Stimulated activated CD8-positive, alpha-beta memory T cell treated with anti-CD3 and anti-CD28 coated beads, Interleukin-12 subunit alpha, Interleukin-12 subunit beta, amount 100 ng/mL, for 1 hour (primary cell): ENCODE measurements at places on chromosomes 7 and 10.

DNA sequence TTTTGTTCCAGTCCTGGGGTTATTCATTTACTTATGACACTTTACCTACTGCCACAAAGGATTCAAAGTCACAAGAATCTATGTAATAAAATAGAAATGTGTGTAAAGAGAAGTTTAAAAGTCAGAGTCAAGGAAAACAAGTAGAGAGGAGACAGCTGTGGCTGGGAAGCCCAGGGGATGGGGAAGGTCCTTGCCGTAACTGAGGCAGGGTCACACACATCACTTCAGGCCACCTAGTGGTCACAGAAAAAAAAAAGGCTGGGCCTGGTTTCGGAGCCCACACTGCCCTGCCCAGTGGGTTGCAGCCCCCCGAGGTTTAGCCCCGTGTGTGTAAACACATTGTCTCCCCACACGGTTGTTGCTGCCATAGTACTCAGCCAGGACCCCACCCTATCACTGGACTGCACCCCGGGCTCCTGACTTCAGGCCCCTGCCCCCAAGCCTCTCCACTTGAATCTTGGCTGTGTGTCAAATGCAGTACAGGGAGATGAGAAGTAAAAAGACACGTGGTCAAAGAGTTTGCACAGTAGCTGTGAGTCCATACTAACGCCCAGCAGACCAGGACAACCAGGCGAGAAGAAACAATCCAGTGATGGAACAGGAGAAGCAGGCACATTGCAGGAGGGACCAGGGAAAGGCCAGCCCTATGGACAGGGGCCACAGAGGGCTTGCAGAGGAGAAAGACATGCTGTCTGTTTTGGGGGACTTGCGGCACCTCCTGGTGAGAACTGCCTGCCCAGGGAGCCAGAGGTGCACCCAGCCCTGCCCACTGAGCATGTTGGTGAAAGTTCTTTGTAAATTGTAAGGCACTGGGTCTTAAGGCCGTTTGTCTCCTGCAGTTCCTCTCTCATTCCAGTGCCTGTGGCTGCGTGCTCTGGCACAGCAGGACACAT lies 91.4 kb upstream of the MACROH2A2 start:
- DNase-seq = no peak

DNA sequence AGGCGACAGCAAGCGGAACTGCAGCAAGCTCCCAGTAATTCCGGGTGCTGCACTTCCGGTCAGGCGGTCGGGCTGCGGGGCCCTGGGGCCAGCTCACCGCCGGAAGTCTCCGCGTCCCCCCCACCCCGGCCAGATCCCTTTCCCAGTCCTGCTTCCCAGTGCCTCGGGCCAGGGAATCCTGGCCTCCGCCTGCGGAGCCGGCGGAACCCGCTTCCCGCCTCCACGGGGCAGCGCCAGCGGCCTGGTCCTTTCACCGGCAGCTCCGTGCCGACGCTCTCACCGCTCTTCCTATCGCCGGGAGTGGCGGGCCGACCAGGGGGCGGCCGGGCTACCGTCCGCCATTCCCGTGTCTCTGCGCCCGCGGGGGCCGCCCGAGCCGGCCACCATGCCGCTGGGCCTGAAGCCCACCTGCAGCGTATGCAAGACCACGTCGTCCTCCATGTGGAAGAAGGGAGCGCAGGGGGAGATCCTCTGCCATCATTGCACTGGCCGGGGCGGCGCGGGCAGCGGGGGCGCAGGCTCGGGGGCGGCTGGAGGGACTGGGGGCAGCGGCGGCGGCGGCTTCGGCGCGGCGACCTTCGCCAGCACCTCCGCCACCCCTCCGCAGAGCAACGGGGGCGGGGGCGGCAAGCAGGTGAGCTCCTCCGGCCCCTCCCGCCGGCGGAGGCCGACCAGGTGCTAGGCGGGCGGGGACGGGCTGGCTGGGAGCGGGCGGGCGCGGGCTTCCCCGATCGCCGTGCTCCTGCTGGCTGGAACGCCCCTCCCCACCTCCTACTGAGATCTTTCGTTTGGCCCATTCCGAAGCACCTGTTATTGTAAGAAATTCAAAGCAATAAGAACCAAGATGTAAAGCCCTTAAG lies at the start of gene GATAD1:
Gene GATAD1, plus strand, starts transcription at position 138 of the 860 bp plus-strand sequence. Its CDS starts 248 bp downstream, at position 386.
- DNase-seq = peak; percentile 68

GRCh38 chr7:120436487-120437060 lies 163.6 kb downstream of the KCND2 start:
- DNase-seq = no peak

DNA sequence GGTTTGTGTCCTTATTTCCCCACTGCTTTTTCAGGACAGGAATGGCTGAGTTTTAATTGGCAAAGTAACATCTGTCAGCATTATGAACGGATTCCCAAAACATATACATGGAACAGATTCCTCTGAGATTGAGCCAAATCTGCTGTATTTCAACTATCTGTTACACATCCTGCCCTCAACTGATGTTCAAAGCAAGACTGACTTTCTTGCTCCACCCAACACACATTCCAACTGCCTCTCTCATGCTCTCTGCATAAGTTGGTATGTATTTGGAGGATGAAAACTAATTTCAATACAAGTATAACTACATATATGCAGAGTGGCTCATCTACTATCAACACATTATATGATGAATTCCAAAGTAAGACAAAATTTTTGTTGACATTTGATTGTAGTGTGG lies 342.2 kb downstream of the GATA3 start:
- DNase-seq = no peak

GRCh38 chr10:10684972-10685371 lies 332.7 kb upstream of the CELF2 start:
- DNase-seq = no peak

DNA sequence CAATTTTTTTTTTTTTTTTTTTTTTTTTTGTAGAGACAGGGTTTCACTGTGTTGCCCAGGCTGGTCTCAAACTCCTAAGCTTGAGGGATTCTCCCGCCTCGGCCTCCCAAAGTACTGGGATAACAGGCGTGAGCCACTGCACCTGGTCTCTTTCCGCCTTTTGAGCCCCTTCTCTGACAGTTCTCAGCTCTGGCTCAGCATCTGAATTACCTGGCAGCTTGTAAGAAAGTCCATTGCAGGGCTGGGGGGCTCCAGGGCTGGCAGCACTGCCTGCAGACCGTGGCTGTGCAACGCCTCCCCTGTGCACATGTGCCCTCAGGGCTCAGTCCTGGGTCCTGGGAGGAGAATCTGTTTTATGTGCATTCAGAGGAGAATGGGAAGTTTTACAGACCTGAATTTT lies 37.6 kb downstream of the VWA2 start:
- no peak for DNase-seq

GRCh38 chr7:1819259-1819841 lies 149.3 kb downstream of the ELFN1 start:
- no peak for DNase-seq

- DNase-seq = no peak
Observed at GRCh38 chr7:99090771-99091542, 53.0 kb downstream of the SMURF1 start.

DNA sequence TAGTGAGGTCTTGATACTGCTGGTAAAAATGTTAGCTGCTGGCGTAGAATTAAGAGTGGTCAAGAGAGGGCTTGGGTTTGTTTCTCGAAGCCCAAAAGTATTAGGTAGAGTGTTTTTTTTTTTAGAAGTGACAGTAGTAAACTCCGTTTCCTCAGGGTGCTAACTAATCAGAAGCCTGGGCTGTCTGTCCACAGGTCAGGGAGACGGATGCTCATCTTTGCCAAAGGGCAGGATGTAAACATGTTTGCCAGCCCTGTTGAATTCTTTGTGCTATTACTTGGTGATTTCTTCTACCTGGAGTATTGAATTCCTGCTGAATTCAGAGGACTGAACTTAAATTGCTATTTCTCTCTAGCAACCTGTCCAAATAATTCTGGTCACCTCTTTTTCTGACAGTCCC lies 117.1 kb downstream of the SND1 start:
- no peak for DNase-seq

DNA sequence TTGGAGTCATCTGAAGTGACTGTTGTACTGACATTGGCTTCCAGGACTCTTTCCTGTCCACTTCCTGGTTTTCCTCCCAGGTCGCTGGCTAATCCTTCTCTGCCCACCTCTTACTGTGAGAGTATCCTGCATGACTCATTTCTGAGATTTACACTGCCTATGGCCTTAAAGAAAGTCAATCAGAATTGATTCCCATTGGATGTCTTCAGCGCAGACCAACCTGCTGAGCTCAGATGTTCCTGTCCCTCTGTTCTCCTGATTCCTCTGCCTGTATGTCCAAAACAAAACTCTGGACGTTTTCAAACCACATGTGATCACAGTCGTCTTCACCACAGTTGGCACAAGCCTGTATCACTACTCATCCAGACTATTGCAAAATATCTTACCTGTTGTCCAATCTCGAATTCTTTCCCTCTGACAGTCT lies 262.1 kb downstream of the CREB5 start:
- DNase-seq = no peak

- no peak for DNase-seq
Observed at GRCh38 chr7:71454981-71455380, 323.0 kb downstream of the GALNT17 start.

DNA sequence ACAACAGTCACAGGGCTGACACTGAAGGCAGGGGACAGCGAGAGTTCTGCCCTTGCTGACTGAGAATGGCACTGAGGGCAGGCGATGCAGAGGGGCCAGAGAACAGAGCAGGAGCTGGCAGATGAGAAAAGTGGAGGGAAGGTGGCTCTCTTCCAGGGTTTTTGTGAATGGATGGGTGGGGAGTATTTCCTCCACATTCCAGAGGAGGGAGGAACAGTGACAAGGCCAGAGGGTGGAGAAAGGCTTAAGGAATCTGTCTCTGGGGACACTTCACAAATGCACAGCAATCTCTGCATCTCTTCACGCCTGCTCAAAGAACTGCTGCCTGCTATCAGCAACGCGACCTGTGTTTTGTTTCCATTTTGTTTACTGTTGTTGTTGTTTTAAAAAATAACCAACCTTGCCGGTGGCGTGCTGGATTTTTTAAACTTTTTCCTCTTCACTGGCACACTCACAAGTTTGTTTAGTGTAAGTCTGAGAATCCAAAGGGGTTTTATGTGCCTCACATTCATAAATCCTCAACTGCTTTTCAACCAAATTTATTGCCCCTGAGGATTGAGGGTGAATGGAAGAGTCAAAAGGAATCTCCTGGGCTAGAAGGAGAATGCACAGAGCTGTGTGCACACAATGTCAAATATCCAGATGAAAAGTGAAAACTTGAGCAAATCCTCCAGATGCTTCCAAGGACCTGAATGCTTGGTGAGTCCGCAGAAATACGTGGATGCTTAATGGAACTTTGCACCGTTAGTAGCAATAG lies 129.3 kb downstream of the GLI3 start:
- no peak for DNase-seq
